Globus pallidus (tissue), 1 donor: ENCODE measurements at places on chromosomes 12 and 14.
A peak's percentile ranks its signal among the peaks of the same experiment; 100 is the strongest.

- no peak for DNase-seq
Measured at GRCh38 chr12:131703161-131703560, 7.7 kb upstream of the SFSWAP start.

DNA sequence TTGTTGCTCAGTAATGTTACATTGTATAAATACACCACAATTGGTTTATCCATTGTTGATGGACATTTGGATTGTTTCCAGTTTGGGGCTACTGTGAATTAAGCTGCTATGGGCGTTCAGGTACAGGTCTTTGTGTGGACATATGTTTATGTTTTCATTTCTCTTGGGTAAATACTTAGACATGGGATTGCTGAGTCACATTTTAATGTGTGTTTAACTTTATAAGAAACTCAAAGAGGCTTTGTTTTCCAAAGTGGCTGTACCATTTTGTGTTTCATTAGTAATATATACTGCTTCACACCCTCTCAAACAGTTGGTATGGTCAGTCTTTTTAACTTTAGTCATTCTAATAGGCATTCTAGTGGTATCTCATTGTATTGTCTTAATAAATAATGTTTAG lies 225.0 kb downstream of the SPTSSA start:
- DNase-seq: no peak

GRCh38 chr12:94557746-94558295 lies 92.5 kb downstream of the TMCC3 start:
- DNase-seq: no peak

- DNase-seq: no peak
Measured at GRCh38 chr14:24249230-24250021, 7.0 kb upstream of the TINF2 start.

DNA sequence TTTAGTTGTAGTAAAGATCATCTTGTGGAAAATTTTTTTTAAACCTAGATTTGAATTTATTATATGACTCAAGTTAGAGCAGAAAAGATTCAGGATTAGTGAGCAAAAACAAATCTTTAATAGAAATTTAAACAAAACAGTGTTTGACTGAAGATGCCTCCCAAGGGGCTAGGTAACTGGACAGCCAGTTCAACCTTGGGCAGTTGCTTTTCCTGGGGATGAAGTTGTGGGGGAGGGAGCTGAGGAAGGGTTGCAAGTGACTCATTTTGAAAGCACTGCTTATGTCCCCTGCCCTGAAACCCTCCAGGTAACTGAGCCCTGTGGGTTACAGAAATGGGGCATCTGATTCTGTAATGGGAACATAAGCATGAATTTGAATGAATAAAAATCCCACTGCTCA lies 13.1 kb downstream of the CFAP54 start:
- DNase-seq: no peak

GRCh38 chr14:99350751-99351150 lies 78.8 kb upstream of the BCL11B start:
- no peak for DNase-seq

- DNase-seq: peak; percentile 63
Measured at GRCh38 chr14:104650057-104650980, 39.1 kb upstream of the INF2 start.

- peak; percentile 64 for DNase-seq
Measured at GRCh38 chr12:101110866-101111265, 99.2 kb downstream of the SLC5A8 start.

- DNase-seq: no peak
Measured at GRCh38 chr12:70399311-70399710, 33.2 kb downstream of the KCNMB4 start.

GRCh38 chr14:54001189-54001878 lies 44.7 kb upstream of the BMP4 start:
- no peak for DNase-seq

DNA sequence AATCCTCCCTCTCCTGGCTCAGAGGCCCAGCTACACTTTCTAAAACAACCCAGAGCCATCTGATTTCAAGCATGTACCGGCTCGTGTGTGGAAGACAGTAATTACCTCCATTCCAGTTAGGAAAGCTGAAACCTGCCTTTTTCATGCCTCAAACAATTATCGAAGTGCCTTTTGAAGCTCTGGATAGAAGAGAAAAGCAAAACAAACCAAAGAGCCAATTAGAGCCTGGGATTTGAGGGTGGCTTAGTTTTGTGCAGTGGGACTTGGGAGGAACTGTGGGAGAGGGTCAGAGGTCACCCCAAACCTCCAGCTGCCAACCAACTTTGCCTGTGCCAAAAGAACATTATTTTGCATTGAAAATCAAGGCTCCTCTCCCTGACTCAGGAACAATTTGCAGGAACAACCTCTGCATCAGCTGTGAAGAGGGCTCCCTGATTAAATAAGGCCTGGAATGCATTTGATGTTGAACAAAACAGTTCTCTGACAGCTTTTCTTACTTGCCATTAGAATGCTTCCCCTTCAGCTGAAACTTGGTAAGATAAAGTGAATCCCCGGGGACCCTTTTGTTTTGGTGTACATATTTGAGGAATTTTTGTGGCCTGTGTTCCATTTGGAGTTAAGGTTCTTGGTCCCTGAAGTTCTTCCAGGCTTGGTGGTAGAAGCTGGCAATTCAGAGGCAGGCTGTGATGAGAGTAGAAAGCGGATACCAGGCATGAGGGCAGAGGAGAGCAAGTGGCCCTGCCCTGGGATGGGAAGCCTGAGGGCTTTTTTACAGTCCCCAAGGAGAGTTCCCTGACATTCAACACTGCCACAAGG lies 270.1 kb downstream of the ZFP36L1 start:
- no peak for DNase-seq

DNA sequence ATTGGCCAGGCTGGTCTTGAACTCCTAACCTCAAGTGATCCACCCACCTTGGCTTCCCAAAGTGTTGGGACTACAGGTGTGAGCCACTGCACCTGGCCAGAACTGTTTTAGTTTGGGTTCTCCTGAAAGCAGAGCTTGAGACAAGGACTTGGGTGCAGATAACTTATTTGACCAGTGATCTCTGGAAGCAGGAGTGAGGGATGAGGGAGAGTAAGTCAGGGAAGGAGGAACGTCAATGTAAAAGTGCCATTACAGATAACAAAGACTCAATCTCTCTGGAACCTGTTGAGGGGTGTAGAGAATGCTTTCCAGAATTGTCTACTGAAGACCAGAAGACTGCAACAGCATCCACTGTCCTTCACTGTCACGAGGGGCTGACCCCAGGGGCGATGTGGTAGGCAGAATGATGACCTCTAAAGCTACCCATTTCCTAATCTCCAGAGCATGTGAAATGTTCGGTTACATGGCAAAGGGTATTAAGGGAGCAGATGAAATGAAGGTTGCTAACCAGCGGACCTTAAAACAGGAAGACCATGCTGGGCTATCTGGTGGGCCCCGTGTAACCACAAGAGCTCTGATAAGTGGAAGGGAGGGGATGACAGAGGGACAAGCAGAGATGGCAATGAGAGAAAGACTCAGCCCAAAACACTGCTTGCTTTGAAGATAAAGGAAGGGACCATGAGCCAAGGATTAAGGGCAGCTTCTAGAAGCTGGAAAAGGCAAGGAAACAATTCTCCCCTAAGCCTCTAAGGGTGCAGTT lies 207.8 kb downstream of the RBM19 start:
- DNase-seq: no peak

DNA sequence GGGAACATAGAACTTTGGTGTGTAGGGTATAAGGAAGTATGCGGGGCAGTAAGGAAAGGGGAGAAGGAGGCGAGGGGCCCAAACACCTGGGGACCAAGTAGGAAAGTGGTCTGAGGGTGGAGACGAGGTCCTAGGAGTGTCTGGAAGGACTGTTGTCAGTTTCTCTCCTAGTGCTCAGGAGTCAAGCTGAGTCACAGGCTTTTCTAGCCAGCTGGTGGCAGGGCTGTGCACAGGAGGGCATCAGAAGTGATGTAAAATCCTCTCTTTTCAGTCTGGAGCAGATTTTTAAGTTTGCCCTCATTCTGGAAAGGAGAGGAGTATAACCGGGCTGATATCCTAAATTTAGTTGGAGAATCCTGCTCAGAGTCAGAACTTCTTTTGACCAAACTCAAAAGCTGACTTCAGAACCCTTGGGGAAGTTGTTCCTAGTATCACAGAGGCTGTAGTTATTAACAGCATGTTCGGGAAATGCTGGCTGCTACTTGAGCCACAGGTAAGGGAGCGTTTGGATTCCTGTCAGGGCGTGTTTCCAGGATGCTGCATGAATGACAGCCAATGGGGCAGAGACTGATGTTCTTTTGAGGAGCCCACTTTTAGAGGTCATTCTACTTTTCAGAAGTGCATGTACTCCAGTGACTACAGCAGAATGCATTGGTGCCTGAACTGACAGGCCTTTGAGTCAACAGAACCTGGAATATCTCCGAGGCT lies 19.3 kb downstream of the ZNF664 start:
- DNase-seq: no peak

DNA sequence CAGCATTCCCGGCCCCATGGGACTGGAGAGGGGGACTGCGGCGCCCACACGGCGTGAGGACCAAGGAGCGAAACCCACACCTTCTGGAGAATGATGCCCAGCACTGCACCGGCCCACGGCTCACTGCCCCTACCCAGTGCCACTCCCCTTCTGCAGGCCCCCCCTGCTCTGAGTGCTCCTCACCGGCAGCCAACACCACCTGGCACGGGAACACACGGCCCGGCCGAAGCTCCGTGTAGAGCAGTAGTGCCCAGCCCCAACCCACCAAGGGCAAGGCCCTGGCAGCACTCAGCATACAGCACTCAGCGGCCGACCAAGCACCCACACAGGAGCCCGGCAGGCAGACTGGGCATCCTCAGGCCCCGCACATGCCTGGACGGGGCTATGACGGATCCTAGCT lies 13.4 kb downstream of the BTBD6 start:
- no peak for DNase-seq

DNA sequence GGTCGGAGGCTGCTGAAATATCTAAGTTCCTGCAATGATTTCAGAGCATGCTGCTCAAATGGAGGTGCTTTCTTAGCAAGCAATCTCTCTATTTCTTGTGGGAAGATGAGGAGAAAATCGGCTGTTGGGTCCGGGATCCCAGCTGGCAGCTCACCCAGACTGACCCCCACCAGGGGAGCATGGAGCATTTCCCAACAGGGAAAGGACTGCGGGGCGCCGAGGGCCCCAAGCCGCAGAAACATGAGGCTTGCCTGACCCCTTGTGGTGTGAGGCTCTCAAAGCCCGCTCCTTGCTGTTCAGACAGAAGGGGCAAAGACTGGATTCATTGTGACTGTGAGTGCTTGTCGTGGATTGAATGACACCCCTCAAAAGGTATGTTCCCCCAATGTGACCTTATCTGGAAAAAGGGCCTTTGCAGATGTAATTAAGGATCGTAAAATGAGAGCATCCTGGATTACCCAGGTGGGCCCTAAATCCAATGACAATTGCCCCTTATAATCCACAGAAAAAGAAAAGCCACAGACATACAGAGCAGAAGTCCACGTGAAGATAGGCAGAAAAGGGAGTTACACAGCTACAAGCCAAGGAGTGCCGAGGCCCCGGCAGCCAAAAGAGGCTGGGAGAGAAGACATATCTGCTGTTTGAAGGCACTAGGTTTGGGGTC lies 116.3 kb upstream of the VASH1 start:
- DNase-seq: peak; percentile 22

- no peak for DNase-seq
Measured at GRCh38 chr14:58716706-58717105, 78.9 kb downstream of the DACT1 start.

DNA sequence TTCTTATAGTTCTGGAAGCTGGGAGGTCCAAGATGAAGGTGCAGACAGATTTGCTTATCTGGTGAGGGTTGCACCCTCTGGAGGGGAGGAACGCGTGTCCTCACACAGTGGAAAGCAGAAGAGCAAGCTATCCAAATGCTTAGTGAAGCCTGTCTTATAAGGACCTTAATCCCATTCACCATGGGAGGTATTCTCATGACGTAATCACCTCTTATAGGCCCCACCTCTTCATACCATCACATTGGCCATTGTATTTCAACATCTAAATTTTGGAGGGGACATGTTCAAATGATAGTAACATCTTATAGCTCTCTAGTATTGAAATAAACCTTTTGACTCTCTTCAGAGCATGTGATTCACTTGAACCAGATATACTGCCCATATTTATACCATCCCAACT lies 105.0 kb upstream of the MYF6 start:
- no peak for DNase-seq

GRCh38 chr14:88168498-88169165 lies 154.4 kb downstream of the KCNK10 start:
- no peak for DNase-seq

DNA sequence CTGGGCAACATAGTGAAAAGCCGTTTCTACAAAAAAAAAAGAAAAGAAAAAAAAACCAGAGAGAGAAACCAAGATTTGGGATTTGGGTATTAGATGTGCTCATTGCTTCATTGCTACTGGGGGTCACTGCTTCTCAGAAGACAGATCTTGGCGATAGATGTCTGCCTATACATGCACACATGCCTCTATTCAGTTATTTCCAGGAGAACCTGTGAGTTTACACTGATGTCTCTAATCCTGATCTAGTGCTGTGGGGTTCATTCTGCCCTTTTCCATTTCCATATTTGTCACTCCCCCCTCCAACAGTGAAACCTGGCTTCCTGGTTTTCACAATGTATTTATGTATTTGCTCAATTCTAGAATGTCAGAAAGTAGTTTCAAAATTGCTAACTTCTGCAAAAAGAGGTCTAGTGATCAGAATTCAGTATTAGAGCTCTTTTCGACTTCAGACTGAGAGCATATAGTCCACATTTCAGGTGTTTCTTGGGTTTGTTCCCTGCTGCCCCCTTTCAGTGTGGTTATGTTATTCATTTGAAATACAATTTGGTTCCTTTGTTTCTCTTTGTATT lies 111.0 kb downstream of the SLC25A47 start:
- no peak for DNase-seq

- no peak for DNase-seq
Measured at GRCh38 chr12:131499864-131500190, 211.1 kb upstream of the SFSWAP start.

GRCh38 chr14:24159777-24160498 lies 1.1 kb upstream of the IRF9 start:
- no peak for DNase-seq
